ENCODE measurements at places on chromosomes 7 and 10.

DNA sequence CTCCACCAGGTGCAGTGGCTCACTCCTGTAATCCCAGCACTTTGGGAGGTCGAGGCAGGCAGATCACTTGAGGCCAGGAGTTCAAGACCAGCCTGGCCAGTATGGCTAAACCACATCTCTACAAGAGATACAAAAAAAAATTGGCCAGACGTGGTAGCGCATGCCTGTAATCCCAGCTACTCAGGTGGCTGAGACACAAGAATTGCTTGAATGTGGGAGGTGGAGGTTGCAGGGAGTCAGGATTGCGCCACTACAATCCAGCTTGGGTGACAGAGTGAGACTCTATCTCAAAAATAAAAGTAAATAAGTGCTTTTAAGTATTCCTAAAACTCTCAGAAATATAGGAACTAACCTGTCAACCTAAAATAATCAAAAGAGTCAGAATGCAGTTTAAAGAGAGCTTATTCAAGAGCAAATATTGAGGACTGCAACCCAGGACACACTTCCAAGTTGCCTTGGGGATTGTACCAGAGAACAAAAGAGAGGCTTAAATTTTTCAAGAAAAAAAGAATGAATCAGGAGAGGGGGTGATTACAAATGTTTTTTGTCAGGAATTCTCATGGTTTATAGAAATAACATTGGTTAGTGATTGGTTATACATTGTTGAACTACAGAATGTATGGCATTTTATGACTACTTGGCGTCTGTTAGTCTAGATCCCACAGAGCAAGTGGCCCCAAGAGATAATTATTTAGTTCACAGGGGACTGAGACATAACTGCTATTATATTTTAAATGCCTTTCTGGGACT, 33.2 kb upstream of the PPP1R9A start:
- no peak for DNase-seq

- no peak for DNase-seq
Measured at GRCh38 chr7:149214020-149214720, 18.8 kb downstream of the ZNF282 start.

DNA sequence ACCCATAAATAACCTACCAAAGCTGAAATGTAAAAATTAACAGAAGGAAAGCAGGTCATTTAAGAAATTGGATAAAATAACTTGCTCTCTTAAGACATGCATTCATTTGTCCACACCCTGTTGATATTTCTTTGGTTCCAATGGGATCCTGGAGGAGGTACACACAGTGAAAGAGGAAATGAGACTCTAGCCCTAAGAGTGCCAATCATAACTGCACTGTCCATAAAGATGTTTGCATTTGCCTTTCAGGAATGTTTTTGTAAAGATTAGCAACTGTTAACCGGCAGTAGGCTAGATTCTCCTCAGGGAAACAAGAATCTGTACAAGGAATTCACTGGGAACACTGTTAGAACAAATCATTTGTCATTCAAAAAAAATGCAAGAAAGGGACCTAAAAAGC, 61.0 kb downstream of the MEOX2 start:
- DNase-seq: no peak

GRCh38 chr10:102831322-102832071, 5.7 kb downstream of the CYP17A1 start:
- peak; percentile 67 for DNase-seq

- peak; percentile 40 for DNase-seq
Measured at GRCh38 chr10:59678884-59679301, 30.8 kb downstream of the SLC16A9 start.

Measured in GM23248 (cell line).